ENCODE measurements at places on chromosomes 5 and 9.
A peak's percentile ranks its signal among the peaks of the same experiment; 100 is the strongest.

GRCh38 chr5:10778179-10778910 lies 17.3 kb upstream of the DAP start:
- DNase-seq, result no peak

GRCh38 chr5:95110118-95110517 lies 174.8 kb downstream of the MCTP1 start:
- DNase-seq, result no peak

- no peak for DNase-seq
Observed at GRCh38 chr5:112355058-112355685, 63.9 kb downstream of the EPB41L4A start.

DNA sequence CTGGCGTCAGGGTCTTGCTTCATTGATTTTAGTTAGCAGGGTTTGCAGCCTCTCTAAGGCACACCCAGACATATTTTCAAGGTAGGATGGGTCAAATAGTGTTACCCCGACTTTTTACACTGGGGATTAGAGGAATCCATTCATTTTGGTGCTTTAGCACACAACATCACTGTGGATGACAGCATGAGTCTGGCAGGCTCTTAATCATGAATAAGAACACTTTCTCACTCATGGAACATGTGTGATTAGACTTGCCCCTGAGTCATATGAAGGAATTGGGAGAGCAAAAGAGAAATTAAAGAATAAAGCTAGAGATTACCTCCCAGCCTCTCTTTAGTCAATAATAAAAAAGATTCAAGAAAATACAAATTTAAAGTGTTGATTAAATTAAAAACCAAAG lies 175.6 kb downstream of the SEMA5A start:
- no peak for DNase-seq

DNA sequence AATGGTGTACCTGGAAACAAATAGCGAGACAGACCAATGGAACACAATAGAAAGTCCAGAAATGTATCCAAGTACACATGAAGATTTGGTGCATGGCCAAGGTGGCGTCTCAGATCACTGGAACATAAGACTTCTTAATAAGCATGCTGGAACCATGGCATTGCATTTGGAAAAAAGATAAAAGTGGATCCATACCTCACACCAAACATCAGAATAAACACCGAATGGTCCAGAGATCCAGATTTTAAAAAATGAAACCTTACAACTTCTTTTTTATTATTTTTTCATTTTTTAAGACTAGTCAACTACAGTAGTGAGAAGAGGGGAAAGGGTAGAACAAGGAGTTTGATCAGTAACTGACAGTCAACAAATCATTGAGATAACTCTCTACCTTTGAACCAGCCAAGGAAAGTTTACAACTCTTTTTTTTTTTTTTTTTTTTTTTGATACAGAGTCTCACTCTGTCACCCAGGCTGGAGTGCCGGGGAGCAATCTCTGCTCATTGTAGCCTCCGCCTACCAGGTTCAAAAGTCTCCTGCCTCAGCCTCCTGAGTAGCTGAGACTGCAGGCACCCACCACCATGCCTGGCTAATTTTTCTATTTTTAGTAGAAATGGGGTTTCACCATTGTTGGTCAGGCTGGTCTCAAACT lies 8.8 kb upstream of the DUSP1 start:
- DNase-seq, result no peak

DNA sequence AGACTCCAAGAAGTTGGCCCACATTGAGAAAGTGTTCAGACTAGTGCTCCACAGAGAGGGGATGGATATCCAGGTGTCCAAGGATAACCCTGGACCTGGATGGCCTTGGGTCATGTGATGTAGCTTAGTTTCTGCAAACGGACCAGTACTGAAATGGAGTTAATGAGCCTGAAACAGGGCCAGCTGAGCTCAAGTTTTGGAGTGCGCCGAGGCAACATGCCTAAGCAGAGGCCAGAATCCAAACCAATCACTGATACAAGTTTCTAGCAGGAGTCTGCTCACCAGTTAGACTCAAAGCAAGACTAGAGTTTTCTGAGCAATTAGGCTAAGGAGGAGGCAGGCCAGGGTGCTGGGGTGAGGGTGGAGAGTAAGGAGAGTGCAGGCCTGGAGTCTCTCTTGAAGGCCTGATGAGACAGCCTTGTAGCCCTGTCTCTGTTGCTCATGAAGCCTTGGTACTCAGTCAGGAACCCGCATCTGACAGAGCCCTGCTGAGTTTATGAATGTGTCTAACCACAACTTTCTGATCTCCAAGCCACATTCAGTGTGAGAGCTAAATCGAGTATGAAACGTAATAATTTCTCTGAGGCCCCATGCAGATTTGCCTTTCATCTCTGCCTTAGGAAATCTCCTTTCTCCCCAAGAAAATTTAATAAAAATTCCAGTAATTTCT lies 68.9 kb upstream of the EQTN start:
- DNase-seq, result no peak

- DNase-seq, result no peak
Observed at GRCh38 chr5:91420879-91421278, 37.8 kb upstream of the ARRDC3 start.

GRCh38 chr5:119537704-119538103 lies 85.4 kb downstream of the HSD17B4 start:
- no peak for DNase-seq

GRCh38 chr9:16039218-16039987 lies 486.6 kb downstream of the CCDC171 start:
- DNase-seq, result no peak

GRCh38 chr9:133742849-133743444 lies 4.8 kb upstream of the SARDH start:
- DNase-seq, result peak; percentile 82

- DNase-seq, result no peak
Observed at GRCh38 chr5:143403334-143403592, 223 bp downstream of the NR3C1 start.

- no peak for DNase-seq
Observed at GRCh38 chr5:160640406-160640805, 211.6 kb downstream of the ATP10B start.

GRCh38 chr9:126449725-126450667 lies 123.4 kb downstream of the MVB12B start:
- DNase-seq, result no peak

- DNase-seq, result no peak
Observed at GRCh38 chr5:148205044-148205806, 2.4 kb downstream of the SPINK6 start.

- DNase-seq, result no peak
Observed at GRCh38 chr9:129357773-129358245, 179.7 kb upstream of the IER5L start.

DNA sequence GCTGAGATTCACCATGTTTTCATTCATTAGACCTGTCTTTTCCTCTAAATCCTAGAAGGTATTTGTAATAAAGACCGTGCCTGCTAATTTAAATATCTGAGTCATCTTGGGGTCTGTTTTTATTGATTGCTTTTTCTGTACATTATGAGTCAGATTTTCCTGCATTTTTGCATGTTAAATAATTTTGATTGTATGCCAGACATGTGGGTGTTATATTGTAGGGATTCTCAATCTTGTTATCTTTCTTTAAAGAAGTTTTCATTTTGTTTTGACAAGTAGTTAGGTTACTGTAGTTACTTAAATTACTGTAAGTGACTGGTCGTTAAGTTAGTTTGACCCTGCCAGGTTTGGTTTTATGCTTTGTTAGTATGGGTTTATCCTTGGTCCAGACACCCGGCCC lies 35.1 kb downstream of the EXOSC2 start:
- no peak for DNase-seq

DNA sequence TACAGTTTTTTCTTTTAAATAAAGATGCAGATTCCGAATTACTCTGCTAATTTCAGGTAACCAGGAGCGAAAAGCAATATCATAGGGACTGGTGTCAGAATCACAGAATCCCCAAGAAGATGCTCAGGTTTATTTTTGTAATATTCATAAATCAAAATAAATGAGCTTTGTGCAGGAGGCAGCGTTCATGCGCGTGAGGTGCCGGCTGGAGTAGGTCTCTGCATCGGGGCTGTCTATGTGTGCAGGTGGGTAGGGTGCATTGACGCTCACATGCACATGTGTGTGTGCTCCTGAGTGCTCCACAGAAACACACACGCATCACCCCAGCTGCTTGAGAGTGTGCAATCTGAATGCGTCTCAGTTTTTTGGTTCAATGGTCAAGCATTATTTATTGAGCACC lies 226.4 kb downstream of the PBX3 start:
- DNase-seq, result no peak

DNA sequence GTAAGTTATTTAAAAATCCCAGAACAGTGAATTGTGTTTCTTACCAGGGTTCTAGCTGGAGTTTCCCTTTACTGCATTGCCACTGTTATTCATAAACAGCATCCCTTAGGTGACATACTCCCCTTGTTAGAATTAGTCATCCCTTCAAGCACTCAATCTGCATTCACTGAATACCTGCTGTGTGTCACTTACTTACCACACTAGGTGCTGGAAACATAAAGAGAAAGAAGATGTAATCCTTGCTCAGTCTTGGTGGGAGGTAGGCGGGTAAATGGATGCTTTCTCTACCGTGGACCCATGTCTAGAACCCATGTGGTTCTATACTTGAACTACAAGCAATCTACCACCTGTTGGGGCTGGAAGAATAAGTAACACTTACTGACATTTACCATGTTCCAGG lies 371.6 kb downstream of the KDM4C start:
- DNase-seq, result no peak

- DNase-seq, result no peak
Observed at GRCh38 chr5:89191374-89191773, 308.4 kb upstream of the MEF2C start.

All from CD4-positive, alpha-beta T cell treated with Interleukin-17A for 4 hours (primary cell).